Fibroblast of lung (primary cell): ENCODE measurements at places on chromosomes 2 and 18. TPM values are rescaled to one million over a fixed set of nuclear protein-coding genes. Genes with fewer than 3 reads are reported as not detected.

IL1F10 gene
- total RNA-seq, result not detected in 2 replicates

CCDC148 gene
- total RNA-seq, result 1.0 and 1.2 TPM in 2 replicates

RMDN2 gene
- 5.1 and 5.4 TPM in 2 replicates for total RNA-seq

C2orf66 gene
- 0.17 and 0.26 TPM in 2 replicates for total RNA-seq

APCDD1 gene
- total RNA-seq, result 4.9 and 17.3 TPM in 2 replicates

ZAP70 gene
- not detected in 2 replicates for total RNA-seq

MBOAT2 gene
- 36.0 and 46.4 TPM in 2 replicates for total RNA-seq

CCDC121 gene
- 1.8 and 2.0 TPM in 2 replicates for total RNA-seq

ANO7 gene
- total RNA-seq, result 0.26 and 0.50 TPM in 2 replicates

LCT gene
- under 0.01 TPM in 2 replicates for total RNA-seq

SCYGR6 gene
- total RNA-seq, result not detected in 2 replicates

NYAP2 gene
- total RNA-seq, result under 0.01 TPM in 1 of 2 replicates, not detected in the other

CD28 gene
- total RNA-seq, result not detected in 2 replicates

LTBP1 gene
- total RNA-seq, result 190 and 324 TPM in 2 replicates

SNORC gene
- total RNA-seq, result 0.77 and 0.83 TPM in 2 replicates

GAREM2 gene
- 0.66 and 0.77 TPM in 2 replicates for total RNA-seq

NEB gene
- 0.17 and 0.26 TPM in 2 replicates for total RNA-seq

TMEM163 gene
- under 0.01 TPM in 1 of 2 replicates, not detected in the other for total RNA-seq

SLC38A11 gene
- 0.26 and 0.50 TPM in 2 replicates for total RNA-seq

ELOA2 gene
- total RNA-seq, result not detected in 2 replicates

CYTIP gene
- total RNA-seq, result not detected in 2 replicates

TRMT61B gene
- total RNA-seq, result 14.4 and 14.6 TPM in 2 replicates

LDLRAD4 gene
- under 0.01 TPM in 1 of 2 replicates, not detected in the other for total RNA-seq

CCNT2 gene
- 21.1 and 30.1 TPM in 2 replicates for total RNA-seq

CCDC141 gene
- under 0.01 and 0.17 TPM in 2 replicates for total RNA-seq

PSMA8 gene
- not detected in 2 replicates for total RNA-seq

CFAP221 gene
- total RNA-seq, result 0.26 TPM in 1 of 2 replicates, not detected in the other

DHRS9 gene
- total RNA-seq, result not detected in 2 replicates

EPAS1 gene
- total RNA-seq, result 82.4 and 120 TPM in 2 replicates

COL6A3 gene
- 1,525 and 1,534 TPM in 2 replicates for total RNA-seq

REG3G gene
- total RNA-seq, result not detected in 2 replicates

NETO1 gene
- 0.26 and 2.0 TPM in 2 replicates for total RNA-seq

CSRNP3 gene
- 0.66 and 0.77 TPM in 2 replicates for total RNA-seq

MAP3K19 gene
- not detected in 2 replicates for total RNA-seq

AGXT gene
- not detected in 2 replicates for total RNA-seq

SDC1 gene
- total RNA-seq, result 17.5 and 56.8 TPM in 2 replicates

UGT1A3 gene
- not detected in 2 replicates for total RNA-seq

MRPL33 gene
- 64.5 and 85.9 TPM in 2 replicates for total RNA-seq

TDRD15 gene
- total RNA-seq, result not detected in 2 replicates

CD226 gene
- total RNA-seq, result 0.33 and 0.51 TPM in 2 replicates

SERPINB12 gene
- total RNA-seq, result not detected in 2 replicates

LOXHD1 gene
- total RNA-seq, result not detected in 2 replicates

GRB14 gene
- 0.26 and 0.33 TPM in 2 replicates for total RNA-seq

SLC4A5 gene
- under 0.01 and 0.17 TPM in 2 replicates for total RNA-seq

AQP4 gene
- not detected in 2 replicates for total RNA-seq

FEV gene
- not detected in 2 replicates for total RNA-seq

BMP10 gene
- total RNA-seq, result not detected in 2 replicates

COL4A3 gene
- 0.26 and 0.33 TPM in 2 replicates for total RNA-seq

DNAJC5G gene
- total RNA-seq, result not detected in 2 replicates

IL1A gene
- 0.17 and 0.26 TPM in 2 replicates for total RNA-seq

GPAT2 gene
- 2.8 and 3.9 TPM in 2 replicates for total RNA-seq

FIGN gene
- 0.51 and 1.5 TPM in 2 replicates for total RNA-seq

IL36B gene
- total RNA-seq, result not detected in 2 replicates

AQP12B gene
- total RNA-seq, result not detected in 2 replicates

CNTNAP5 gene
- not detected in 2 replicates for total RNA-seq

SATB2 gene
- total RNA-seq, result 13.9 and 28.1 TPM in 2 replicates

L3MBTL4 gene
- 0.33 and 1.3 TPM in 2 replicates for total RNA-seq

MYCN gene
- not detected in 2 replicates for total RNA-seq

NEU2 gene
- not detected in 2 replicates for total RNA-seq

EHD3 gene
- total RNA-seq, result 12.3 and 30.6 TPM in 2 replicates
